T-helper 1 cell (primary cell): ENCODE measurements at places on chromosomes 1 and 21.

DNA sequence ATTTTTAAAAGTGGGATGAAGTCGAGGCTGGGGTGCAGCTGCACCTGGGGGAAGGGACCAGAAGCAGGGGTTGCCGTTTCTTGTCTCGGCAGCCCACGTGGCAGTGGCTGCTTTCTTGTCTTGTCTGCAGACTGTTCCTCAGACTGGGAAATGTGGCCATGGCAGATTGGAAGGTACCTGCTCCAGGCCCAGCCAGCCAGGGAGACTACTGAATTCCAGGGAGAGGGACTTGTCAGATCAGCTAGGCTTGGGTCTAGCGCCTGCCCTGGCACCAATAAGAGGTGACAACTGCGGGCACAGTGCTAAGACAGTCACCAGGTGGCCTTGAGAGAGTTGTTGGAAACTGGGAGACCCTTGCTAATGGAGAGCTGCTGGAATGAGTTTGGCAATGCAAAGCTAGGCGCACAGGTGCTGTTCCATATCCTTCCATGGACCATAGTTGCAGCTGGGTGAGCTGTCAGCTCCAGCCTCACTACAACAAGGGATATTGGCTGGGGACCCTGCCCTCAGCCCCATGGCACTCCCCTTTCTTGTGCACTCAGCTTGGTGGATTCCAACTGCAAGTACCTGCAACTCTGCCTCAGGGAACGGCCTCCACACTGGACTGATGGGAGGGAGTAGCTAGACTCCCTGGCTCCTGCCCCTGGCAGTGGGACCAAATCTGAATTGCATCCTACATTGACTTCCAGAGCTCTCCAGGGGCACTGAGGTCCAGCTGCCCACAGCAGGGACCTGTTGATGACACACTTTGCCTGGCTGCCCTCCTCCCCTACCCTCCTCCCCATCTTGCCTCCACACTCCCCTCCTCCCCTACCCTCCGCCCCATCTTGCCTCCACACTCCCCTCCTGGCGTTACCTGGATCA is 9.9 kb upstream of the IL22RA1 start:
- no peak for DNase-seq

DNA sequence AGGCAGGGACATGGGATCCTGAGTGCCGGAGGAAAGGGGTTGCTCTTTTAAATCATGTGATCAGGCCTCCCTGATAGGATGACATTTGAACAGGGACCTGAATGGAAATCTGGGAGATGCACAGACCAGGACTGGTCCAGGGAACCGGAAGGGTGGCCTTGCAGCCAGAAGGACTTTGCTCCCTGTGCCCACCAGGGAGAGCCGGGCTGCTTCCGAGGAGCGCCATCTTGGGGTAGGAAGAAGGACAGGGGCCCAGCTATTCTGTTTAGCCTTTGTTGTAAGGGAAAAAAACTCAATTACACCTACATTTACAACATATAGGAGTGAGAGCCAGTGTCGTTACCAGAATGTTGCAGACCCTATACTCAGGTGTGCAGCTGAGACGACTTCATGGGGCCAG is 5.5 kb downstream of the KLHDC7A start:
- DNase-seq, result no peak

GRCh38 chr1:203325418-203326091 is 20.2 kb downstream of the BTG2 start:
- no peak for DNase-seq

GRCh38 chr1:44926311-44926781 is 60.0 kb downstream of the EIF2B3 start:
- no peak for DNase-seq

- DNase-seq, result no peak
These were observed 22.8 kb downstream of the PBX1 start for GRCh38 chr1:164581762-164582161.

GRCh38 chr1:44507490-44508396 is 102.7 kb downstream of the RNF220 start:
- DNase-seq, result no peak

GRCh38 chr1:12152113-12152891 is 14.5 kb upstream of the TNFRSF1B start:
- DNase-seq, result no peak

- no peak for DNase-seq
These were observed 170.2 kb upstream of the NFIA start for GRCh38 chr1:60911966-60912697.

- DNase-seq, result no peak
These were observed 22.4 kb upstream of the NTPCR start for GRCh38 chr1:232927830-232928505.

DNA sequence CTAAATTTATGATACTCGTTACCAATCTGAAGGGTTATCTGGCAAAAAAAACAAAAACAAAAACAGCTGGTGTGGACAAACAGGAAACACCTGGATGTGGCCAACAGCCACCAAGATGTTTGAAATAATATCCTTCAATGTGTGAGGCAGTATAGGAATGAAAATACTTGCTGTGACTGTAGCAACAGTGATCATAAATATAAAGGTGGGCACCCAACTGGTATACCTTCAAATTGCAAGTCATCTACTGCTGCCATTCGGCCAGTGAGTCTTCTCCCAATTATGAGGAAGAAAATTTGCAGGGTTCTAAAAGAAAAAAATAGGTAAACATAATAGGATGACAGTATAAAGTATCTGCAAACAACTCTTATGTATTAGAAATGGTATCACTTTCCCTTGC is 916 bp downstream of the YIPF1 start:
- DNase-seq, result no peak

DNA sequence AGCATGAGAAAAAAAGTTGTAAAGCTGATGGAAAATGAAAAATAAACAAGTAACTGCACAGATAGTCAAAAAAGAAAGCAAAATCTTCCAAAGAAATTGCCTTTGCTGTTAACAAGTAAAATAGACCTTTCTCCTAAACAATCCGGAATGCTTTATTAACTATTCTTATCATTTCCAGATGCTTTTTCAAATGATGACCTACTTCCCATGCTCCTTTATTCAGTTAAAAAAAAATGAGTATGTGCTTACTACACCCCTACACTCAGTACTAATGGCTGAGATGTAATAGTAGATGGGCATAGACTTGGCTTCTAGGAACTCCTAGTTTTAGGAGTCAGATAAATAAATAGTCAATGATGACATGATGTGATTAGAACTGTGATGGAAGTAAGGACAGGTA is 108.5 kb downstream of the NIBAN1 start:
- no peak for DNase-seq

DNA sequence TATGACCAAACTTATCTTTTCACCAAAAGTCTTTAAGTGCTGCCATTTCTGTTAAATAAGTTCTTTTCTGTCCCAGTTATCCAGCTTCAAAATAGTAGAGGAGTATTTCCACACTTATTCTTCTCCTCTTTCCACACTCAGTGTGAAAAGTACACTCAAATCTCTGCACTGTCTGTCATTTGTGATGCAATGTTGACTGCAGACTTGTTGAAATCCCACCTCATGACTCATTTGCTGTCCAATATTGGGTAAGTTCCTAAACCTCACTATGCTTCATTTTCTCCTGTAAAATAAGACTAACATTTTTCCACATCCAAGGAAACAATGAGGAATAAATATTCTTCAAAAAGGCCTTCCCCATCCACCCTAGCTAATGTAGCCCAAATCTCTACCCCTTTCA is 17.5 kb downstream of the LRRIQ3 start:
- no peak for DNase-seq

GRCh38 chr1:231691618-231692259 is 65.1 kb downstream of the DISC1 start:
- no peak for DNase-seq
